ENCODE measurements at places on chromosomes 11 and 22.

- no peak for DNase-seq
These were observed 22.4 kb upstream of the SLC22A12 start for GRCh38 chr11:64568584-64569140.

DNA sequence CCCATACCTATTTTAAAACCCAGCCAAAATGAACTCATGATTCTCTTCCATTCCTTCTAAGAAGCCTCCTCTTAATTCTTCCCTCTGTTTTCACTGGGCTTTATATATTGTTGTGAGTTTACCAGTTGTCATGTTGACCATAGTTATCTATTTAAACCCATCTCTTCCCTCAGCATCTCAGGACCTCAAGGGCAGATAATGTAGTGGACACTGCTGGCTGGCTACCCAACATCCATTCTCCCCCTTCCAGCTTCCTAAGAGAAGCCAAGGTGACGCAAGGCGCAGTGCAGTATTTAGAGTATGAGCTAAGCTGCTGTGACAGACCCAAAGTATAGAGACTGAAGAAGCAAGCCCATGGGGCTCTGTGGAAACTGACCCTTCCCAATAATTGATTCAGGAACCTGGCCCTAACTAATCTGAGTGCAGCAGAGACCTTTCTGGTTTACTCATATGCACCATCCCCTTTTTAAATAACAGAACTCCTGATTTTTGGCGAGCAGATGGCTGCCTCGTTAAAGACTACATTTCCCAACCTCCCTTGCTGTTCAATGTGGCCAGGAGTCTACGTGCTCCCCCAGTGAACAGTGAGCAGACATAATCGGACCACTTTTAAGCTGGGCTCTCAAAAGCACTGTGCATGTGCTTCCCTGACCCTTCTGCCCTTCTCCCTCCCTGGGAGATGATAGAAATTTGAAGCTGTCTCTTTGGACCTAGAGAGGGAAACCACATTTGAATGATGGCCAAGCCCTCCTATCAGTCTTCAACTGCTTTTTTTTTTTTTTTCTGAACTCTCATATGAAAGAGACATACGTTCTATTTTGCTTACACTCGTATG is 28.1 kb upstream of the CREB3L1 start:
- no peak for DNase-seq

DNA sequence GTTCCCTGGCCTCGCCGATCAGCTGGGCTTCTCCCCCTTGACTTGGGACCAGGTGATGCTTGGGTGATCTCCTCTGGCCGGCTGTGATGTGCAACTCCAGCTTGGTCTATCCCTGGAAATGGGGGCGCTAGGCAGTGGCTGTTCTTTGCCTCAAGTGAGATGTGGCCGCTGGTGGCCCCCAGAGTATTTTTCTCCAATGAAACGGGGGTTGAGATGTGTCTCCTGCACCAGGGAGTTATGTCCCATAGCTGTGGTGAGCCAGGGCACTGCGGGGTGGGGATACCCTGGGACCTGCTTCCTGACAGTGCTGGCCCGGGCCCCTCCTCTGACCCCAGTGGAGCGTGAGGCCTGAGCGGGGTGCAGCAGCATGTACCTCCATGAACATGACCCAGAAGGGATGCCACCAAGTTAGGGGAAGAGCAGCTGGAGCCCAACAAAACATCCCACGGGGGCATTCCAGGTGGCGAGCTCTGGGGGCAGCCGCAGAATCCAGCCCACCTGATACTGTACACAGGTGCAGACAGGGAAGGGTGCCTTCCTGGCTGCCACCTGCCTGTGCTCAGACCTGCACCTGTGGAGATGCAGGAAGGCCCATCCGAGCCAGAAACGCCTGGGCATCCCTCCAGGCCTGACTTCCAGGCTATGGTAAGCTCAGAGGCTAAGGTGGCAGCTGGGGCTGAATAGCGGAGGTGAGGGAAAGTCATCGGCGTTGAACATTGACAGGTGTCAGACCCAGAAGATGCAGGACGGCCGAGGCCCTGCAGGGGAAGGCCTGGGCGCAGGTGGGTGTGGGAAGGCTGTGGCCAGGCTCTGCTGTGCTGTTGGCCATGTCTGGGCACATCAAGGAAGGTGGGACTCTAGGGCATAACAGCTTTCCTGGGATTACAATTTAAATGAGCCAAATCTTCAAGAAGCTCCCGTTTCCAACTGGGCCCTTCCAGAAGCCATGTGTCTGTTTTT is 97.3 kb downstream of the CTTN start:
- DNase-seq = no peak

- peak; percentile 23 for DNase-seq
These were observed 2.2 kb downstream of the PHLDB1 start for GRCh38 chr11:118609380-118610224.

DNA sequence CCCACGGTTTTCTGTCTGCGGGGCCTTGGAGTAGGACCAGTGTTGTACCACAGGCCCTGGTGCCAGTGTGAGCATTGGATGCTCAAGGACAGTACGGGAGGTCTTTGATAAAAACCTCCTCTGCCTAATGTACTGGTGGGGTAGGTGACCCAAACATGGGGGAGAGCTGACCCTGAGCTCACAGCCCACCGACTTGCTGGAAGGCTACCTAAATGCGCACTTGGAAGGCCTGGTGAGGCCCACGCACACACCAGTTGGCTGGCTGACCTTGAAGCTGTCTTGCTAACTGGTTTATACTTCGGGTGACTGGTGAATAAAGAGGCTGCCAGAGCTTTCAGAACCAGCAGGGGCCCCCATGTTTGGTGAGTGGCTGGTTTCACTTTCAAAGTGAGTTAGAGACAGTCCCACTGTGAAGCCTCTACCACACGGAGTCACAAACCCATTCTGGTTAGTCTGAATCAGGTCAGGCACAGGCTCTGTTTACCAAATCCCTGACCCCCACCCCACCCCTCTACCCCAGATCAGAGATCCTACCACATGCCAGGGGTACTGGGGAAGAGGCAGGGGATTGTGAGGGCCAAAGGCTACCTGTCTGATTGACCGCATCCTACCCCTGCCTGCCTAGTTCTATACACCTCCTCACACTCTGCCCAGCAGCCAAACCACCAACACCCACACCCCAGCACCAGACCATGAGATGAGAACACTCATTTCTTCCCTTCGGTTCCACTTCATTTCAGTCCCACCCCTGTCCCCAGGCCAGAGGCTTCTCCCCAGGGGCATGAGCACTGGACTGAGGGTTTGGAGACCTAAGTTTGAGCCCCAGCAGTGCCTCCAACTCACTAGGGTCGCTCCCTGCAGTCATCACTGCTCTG is 12.7 kb upstream of the IL2RB start:
- DNase-seq = peak; percentile 60

DNA sequence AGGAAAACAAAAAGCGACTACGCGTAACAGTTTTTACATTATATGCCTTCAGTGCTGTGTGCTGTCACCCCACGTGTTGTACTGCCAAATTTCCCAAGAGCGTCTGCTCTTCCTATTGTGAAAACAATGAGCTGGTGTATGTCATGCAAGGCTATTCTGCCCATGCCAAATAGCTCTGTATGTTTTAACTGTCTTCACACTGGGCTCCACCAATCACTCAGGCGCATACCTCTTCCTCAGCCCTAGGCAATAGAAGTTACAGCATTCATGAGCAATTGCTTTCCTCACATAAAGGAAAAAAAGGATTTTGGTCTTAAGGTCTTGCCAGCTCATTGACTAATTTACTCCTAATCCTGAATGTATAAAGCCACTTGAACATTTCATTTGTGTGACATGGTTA is 606.8 kb downstream of the NTM start:
- DNase-seq = no peak

- DNase-seq = no peak
These were observed 59.7 kb upstream of the KCNQ1OT1 start for GRCh38 chr11:2759228-2760195.

DNA sequence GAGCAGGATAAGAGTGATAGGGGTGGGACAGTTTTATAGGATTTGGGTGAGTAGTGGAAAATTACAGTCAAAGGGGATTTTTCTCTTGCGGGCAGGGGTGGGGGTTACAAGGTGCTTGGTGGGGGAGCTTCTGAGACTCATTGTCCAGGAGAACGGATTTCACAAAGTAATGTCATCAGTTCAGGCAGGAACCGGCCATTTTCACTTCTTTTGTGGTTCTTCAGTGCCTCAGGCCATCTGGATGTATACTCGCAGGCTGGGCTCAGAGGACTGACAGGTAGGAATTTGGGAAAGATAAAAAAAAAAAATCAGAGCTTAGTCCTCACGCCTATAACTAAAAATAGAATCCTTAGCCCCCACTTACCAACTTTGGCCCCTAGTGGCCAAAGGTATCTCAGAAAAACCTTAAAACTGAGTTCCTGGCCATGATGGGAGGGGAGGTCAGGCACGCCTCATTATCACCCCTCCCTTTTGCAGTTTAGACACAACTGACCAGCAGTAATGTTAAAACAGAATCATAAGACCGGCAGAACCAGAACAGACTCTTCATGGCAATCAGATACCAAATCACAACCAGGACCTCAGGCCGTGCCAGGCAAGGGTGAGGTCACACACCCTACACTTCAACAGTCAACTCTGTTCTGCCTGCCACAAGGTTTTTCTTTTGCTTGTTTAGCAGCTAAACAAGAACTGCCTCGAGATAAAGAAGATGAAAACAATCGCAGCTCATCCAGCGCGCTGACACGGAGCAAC is 8.9 kb upstream of the APOBEC3G start:
- DNase-seq = no peak

Measured in stimulated activated CD8-positive, alpha-beta memory T cell treated with anti-CD3 and anti-CD28 coated beads, Interleukin-12 subunit alpha, Interleukin-12 subunit beta, amount 100 ng/mL, for 4 hours (primary cell).